ENCODE measurements at places on chromosomes 3 and 15.
A peak's percentile ranks its signal among the peaks of the same experiment; 100 is the strongest.

GRCh38 chr3:134374105-134374790 is at the start of gene AMOTL2:
AMOTL2 (minus strand) TSS chr3:134374447; CDS start chr3:134371433, 3,014 bp downstream.
- peak; percentile 95 for DNase-seq

- DNase-seq = no peak
Measured at GRCh38 chr15:72141171-72142084, 23.2 kb downstream of the SENP8 start.

DNA sequence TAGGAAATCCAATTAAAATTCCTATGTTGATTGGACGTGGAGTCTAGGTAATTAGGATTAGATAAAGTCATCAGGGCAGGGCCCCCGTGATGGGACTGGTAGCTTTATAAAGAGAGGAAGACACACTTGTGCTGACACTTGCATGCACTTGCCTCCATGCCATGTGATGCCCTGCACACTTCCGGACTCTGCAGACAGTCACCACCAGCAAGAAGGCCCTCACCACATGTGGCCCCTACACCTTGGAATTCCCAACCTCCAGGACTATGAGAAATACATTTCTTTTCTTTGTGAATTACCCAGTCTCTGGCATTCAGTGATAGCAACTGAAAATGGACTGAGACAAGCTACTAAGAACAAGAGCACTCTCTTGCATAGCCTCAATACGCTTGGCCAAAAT is 90.6 kb downstream of the CRYGS start:
- no peak for DNase-seq

- DNase-seq = no peak
Measured at GRCh38 chr3:68057637-68058320, 403.4 kb upstream of the SUCLG2 start.

GRCh38 chr3:146550743-146551510 is 6.5 kb upstream of the PLSCR1 start:
- peak; percentile 96 for DNase-seq

- peak; percentile 4 for DNase-seq
Measured at GRCh38 chr3:158846803-158847451, 45.1 kb downstream of the MFSD1 start.

DNA sequence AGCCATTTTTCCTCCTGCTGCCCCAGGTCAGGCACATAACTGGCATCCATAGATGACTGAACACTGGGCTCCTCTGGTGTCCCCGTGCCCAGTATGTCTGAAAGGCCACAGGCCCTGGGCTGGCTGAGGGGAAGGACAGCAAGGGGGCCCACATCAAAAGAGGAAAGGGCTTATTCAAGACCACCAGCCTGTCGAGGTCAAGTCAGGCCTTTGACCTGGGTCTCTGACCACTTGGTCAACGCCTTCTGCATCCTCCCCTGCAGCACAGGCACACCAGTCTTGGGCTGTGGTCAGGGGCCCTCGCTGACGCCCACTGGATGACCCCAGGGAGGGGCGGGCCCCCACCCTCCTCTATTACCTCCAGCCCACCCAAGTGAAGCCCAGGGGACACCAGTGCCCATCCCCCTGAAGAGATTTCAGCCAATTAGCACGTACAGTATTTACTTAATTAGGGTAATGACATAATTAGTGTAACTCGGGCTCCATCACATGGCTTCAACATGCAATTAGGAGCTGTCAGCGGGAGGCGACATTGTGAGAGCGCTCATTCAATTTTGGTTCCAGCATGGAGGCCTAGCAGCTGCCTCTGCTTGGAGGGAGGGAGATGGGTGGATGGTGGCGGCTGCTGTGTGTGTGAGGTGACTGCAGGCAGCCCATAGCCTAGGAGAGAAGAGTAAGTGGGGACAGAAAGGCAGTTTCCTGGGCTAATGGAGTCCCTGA is 13.5 kb upstream of the DNAH1 start:
- no peak for DNase-seq

DNA sequence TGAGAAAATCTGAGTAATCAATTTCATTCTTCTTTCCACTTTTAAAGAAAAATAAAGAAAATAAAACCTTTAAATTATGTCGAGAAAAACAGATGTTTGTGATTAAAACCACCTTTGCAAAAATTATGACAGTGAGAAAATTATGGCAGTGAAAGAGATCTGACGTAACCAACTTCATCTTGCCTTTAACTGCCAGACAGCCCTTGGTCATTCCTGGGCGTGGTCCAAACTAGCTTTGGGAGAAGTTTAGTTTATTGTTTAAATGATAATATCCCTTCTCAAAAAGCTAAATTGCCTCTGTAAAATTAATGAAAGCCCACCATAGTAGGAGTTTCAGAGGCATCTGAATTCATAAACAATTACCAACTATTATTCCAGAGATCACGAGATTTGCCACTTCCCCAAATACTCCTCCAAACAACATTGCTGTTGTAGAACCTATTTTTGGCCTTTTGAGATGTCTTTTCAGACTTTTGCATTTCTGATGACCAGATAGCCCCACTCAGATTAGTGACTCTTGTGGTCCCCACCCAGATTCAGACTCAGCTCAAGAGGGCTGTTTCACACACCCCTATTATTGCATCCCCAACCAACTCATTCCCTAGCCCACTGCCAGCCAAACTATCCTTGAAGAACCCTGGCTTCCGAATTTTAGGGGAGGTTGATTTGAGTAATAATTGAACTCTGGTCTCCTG is 664.4 kb upstream of the CBLB start:
- peak; percentile 43 for DNase-seq

- no peak for DNase-seq
Measured at GRCh38 chr15:94253742-94254141, 22.4 kb downstream of the MCTP2 start.
